ENCODE measurements at places on chromosomes 12 and 14.
A peak's percentile ranks its signal among the peaks of the same experiment; 100 is the strongest.

DNA sequence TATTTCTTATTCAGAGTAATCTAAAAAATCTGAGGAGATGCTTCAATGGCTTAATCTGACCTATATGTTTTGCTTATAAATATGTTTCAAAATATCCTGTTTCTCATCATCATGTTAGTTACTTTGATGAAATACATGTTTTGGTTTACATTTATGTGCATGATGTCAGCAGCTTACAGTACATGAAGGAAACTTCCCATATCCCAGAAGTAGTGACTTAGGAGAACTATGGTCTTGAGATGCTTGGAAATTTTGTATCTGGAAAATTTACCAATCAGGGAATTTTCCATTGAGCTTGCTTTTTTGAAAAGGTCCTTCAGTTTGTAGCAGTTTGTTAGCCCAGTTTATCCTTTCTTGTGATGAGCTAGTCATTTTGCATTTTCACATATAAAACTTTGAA lies 73.3 kb downstream of the RASSF8 start:
- no peak for DNase-seq

- no peak for DNase-seq
Observed at GRCh38 chr12:56720731-56721151, 4.4 kb downstream of the NACA start.

DNA sequence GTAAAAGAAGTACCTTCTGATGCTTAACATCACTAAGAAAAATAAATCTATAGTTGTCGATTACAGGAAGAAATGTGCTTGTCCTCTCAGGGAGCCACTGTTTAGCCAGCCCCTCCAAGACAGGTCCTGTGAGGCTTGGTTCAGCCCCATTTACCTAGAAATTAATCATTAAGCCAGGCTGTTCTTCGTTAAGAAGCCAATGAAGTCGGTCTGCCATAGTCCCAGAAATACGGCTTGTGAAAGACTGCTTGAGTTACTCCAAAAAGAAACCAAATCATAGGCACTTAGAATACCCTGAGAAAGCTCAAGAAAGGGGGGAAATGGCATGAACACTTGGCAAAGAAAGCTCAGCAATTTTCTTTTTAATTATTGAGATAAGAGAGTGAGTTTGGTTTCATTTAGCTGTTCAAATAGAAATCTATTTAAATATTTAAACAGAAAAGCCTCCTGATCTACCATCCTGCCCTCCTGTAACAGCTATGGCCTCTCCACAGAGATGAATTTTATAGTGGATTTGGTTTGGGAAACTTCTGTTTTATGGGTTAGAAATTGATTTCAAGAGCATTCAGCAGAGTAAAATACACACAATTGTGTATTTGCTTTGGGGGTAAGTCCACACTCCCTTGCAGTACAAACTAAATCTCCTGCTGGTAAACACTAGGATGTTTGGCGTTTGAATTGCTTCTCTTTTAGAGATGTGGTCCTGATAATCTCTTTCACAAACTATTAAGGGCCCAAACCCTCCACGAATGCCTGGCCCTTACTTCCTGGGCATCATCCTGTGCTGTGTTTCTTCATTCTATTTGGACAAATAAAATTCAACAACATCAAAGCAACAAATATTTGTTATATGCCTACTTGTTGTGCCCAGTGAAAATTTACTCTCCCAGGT lies 234.4 kb downstream of the SEC23A start:
- no peak for DNase-seq

- no peak for DNase-seq
Observed at GRCh38 chr14:99063620-99064225, 208.3 kb downstream of the BCL11B start.

- no peak for DNase-seq
Observed at GRCh38 chr12:45490232-45490881, 239.1 kb upstream of the ARID2 start.

DNA sequence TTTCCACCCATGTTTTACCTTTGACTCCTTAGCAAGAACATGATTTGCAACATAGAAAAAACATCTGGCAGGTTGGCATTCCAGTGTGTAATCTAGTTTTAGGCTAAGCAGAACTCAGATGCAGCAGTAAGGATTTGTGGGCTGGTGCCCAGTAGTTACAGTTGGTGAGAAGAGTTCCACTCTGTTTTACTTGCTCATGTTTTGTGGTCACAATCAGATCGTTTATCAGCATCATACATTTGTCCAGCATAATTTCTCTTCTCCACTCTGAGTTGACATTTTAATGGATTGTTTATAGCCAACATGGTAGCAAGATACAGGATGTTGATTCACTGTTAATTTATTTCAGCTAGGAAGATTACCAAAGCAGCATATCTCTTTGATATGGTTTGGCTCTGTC lies 120.0 kb downstream of the PDE6H start:
- DNase-seq = no peak

DNA sequence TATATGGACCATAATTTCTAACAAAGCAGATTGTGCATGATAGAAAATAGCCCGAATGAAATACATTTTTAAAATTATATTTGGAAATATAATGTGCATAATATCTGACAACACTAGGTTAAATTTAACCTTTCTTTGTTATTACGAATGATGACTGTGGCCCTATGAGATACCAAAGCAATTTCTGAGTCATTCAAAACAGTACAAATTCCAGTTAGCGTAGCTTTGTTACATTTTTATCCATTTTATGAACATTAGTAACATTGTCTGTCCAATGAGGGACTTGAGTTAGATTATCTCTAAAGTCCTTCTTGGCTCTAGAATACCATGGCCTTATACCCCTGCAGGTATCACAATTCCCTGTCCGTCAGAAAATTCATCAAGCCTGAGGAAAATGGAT lies 39.0 kb upstream of the REP15 start:
- no peak for DNase-seq

- no peak for DNase-seq
Observed at GRCh38 chr12:94149781-94150239, 1.4 kb downstream of the PLXNC1 start.

DNA sequence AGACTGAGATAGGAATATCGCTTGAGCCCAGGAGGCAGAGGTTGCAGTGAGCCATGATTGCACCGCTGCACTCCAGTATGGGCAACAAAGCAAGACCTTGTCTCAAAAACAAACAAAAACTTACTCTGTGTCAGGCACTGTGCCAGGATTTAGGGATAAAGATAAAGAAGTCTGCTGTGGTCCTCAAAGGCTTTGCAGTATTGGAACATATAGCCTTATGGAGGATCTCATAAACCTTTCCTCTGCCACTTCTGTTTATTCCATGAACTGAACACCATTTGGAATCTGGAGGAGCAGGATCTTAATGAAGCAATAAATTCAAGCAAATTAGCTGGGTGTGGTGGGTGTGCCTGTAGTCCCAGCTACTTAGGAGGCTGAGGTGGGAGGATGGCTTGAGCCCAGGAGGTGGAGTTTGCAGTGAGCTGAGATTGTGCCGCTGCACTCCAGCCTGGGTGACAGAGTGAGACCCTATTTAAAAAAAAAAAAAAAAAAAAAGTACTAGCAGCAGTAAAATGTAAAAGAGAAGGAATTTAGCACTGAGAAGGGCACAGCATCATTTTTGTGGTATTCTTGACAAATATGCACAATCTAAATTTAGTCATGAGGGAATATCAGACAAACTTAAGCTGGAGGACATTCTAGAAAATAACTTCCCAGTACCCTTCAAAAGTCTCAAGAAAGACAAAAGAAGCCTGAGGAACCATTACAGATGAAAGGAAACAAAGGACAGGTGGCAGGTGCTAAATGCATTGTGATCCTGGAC lies 27.1 kb downstream of the BMAL2 start:
- no peak for DNase-seq

DNA sequence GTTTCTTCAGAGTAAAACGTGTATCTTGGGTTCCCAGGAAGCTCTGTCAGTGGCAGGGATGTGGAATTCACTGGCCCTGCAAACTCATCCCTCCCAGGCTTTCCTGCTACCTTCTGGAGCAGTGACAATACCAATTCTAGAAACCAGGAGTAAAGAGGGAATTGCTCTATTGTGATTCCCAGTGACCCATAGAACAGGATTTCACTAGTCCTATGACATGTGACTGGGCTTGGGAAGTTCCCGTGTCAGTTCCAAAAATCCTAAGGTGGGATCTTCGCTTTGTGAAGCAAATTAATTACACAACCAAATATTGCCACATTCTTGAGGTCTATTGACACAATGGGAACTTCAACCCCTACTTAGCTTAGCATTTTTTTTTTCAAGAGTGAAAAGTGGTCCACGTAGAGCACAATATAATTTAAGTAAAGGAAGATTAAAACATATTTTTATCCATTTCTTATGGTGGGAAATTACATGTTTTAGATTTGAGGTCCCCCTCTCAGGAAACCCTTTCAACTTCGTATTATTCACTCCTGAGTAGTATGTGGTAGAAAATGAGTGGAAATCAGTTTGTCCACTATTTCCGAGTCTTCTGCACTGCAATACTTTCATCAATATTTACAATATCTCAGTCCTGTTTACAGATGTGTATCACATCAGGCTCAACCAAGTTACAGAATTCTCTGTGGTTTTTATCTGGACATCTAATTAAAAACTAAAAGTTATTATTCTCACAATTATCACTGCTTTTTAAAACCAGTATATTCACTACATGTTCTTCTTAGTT lies 88.9 kb upstream of the SOX5 start:
- no peak for DNase-seq

DNA sequence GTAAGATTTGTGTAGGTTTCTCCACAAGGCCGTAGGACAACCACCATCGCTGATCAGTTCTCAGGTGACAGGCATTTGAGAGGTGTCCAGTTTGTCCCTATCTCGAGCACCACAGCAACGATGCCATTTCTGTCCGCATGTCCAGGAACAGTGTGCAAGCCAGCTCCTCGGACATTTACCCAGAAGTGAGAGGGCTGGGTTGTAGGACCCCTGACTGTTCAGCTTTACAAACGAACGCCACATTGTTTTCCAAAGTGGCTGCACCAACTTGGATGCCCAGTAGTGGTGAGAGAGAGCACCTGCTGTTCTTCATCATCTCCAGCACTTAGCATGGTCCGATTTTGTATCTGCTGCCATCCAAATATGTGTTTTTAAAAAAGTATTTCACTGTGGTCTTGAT lies 38.6 kb downstream of the CYP46A1 start:
- no peak for DNase-seq

- no peak for DNase-seq
Observed at GRCh38 chr12:94426049-94426448, 33.6 kb downstream of the CEP83 start.

GRCh38 chr12:16603916-16604575 lies 1.9 kb downstream of the LMO3 start:
- DNase-seq = no peak

DNA sequence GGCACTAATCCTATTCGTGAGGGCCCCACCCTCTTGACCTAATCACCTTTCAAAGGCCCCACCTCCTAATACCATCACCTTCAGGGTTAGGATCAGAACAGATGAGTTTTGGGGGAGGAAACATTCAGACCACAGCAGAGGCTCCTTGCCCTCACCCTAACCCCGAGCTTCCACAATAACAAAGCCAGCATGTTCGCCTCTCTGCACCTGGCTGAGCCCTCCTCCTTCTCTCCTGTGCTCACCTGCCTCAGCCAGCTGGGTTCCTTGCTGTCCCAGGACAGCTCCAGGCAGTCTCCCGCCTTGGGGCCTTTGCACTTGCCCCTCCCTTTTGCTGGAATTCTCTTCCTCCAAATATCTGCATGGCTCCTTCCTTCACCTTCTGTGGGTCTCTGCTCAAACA lies 9.7 kb upstream of the RAN start:
- DNase-seq = no peak

DNA sequence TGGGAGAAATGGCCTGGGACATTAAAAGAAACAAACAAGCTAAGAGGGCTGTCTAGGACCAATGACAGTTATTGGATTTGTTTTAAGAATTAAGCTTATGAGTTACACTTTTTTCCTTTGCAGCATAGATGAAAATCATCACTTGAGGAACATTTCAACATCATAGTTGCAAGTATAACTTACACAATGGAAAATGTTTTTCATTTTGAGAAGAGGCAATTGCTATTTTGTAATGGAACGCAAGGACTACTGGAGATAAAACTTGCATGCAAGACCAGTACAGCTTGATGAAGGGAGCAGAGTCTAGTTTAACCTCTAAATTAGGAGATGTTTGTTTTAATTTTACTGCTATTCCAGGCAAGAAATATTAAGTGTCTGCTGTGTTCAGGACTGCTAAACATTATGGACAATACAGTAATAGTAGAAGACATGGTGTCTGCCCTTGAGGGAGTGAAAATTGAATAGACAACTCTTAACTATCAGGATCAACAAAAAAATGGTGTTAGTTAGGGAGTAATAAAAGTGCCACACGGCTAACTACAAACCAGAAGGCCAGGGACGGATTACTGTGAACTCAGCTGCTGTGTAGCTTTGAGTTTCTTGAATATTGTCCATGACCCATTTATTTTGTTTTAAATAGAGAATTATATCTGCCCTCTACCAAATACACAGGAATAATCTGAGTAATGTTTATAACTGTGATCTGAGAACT lies 374.5 kb downstream of the RAD51B start:
- no peak for DNase-seq

DNA sequence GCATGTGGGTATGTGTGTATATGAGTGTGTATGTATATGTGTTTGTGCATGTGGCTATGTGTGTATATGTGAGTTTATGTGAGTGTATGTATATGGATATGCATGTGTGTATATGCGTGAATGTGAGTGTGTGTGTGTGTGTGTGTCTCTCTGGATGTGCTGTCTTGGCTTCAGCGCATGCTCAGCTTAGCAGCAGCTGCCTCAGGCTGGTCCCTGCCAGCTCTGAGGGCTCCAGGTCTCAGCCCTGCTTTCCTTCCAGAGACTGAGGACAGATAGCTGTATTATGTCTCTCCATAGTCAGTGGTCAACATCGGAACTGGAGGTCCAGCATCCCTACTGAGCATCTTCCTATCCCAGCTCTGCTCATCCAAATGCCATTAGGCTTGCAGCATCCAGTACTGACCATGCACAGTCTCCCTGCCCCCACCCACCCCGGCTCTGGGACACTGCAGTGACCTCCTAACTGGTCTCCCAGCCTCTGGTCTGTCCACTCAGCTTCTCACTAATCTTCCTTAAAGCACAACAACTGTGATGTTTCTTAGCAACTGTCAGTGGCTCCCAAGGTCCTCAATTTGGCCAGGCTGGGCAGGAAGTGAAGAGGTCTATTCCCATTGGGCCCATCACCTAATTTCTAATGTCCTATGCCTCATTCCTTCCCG lies 22.8 kb downstream of the FAIM2 start:
- DNase-seq = no peak

DNA sequence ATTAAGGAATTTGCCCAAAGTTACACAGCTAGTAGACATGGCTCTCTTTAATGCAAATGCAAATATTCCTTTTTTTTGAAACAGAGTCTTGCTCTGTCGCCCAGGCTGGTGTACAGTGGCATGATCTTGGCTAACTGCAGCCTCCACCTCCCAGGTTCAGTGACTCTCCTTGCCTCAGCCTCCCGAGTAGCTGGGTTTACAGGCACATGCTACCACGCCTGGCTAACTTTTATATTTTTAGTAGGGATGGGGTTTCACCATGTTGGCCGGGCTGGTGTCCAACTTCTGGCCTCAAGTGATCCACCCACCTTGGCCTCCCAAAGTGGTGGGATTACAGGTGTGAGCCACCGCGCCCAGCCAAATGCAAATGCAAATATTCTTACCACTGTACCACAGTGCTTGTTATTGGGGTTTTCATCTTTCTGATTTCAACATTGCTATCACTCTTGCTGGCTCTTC lies 24.5 kb upstream of the HIGD1C start:
- DNase-seq = no peak

- DNase-seq = peak; percentile 3
Observed at GRCh38 chr14:89201645-89202044, 215.4 kb downstream of the FOXN3 start.
